Hematopoietic multipotent progenitor cell treated with erythropoietin and hydrocortisone succinate and interleukin-3 and kit ligand, for 17 days (in vitro differentiated cells): ENCODE measurements at places on chromosomes 1 and 21.

- DNase-seq = no peak
Observed at GRCh38 chr1:111729271-111729921, 9.8 kb downstream of the INKA2 start.

DNA sequence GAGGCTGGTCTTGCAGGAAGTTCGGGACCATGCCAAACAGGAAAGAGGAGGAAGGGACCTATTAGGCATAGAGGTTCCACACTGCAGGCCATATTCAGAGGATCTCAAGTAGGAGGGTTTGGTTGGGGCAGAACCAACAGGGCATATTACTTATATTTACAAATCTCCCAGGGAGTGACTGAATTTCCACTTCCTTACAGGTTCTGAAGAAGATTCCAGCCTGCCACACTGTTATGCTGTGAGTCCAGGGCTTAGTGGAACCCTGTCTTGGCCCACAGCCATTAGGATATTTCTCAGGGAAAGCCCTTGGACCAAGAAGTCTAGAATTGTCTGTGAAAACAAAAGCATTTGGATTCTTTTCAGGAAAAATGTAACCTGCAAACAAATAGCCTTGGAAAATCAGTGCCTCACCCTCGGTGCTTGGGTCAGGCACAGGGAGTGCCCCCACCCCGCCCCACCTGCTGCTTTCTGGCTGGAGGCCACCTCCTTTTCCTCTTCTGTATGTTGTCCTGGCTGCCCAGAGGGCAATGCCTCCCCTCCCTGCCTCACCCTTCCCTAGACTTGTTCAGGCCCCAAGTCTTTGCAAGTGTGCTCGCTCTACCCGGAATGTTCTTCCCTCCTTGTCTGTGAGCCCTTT lies 41.0 kb upstream of the JUN start:
- DNase-seq = no peak

GRCh38 chr1:39954324-39954869 lies 548 bp upstream of the MFSD2A start:
- no peak for DNase-seq

- no peak for DNase-seq
Observed at GRCh38 chr21:20698585-20698984, 299.6 kb upstream of the NCAM2 start.

DNA sequence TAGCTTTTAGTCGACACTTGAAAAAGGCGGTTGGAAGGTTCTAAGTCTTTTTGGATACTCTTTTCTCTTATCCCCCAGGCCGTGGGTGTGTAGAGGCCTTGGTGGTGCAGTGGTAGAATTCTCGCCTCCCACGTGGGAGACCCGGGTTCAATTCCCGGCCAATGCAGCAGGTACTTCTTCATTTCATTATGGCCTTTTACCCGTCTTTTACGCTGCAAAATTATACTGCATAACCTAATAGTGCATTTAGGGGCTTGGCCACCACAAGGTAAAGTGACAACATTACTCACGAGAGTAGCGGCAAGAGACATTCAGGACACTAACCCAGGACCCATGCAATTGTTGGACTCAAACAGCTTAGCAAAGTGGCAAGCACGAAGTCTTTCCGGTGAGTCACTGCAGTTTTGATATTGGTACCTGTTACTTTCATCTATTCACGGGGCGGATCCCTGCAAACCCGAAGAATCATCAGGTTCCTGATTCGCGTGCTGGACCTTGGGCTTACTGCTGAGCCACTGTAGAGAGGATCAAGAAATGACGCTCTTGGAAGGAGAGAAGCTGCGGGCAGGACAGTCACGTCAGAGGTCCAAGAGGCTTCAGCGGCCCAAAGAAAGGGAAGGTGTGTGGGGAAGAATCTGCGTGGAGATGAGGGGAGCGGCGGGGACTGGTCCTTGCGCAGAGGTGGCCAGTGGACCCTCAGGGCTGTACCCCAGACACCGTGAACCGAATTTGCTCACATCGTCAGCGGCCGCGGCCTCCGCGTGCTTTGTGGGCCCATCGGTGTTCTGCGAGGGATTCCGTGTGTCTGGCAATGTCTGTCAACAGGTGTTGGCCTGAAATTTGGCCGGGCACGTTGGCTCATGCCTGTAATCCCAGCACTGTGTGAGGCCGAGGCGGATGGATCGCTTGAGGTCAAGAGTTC lies 12.9 kb upstream of the RNU1-4 start:
- DNase-seq = peak; percentile 5

- no peak for DNase-seq
Observed at GRCh38 chr1:234529950-234530237, 50.9 kb upstream of the TARBP1 start.

DNA sequence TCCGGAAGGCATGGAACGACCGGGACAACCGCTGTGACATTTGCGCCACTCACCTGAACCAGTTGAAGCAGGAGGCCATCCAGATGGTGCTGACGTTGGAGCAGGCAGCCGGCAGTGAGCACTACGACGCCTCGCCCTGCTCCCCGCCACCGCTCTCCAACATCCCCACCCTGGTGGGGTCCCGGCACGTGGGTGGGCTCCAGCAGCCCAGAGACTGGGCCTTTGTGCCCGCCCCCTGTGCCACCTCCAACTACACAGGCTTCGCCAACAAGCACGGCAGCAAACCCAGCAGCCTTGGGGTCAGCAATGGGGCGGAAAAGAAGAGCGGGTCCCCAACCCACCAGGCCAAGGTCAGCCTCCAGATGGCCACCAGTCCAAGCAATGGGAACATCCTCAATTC lies 212.1 kb downstream of the KIF26B start:
- DNase-seq = no peak

DNA sequence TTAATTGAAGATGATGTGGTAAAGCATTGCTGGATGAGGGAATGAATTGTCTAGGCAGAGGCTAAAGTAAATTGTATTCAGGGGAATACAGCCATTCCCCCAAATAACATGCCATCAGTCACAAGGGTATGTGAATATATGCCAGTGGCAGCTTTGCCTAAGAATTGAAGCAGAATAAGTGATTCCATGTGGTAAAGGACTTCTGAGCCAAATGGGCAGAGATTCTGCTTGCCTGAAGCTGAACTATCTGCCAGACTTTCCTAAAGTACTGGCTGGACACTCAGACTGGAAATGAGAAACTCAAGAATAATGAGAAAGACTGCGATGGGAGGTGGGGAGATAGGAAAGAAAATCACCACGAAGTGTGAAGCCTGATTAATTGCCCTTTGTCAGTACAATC lies 2.4 kb downstream of the LIX1L start:
- no peak for DNase-seq

DNA sequence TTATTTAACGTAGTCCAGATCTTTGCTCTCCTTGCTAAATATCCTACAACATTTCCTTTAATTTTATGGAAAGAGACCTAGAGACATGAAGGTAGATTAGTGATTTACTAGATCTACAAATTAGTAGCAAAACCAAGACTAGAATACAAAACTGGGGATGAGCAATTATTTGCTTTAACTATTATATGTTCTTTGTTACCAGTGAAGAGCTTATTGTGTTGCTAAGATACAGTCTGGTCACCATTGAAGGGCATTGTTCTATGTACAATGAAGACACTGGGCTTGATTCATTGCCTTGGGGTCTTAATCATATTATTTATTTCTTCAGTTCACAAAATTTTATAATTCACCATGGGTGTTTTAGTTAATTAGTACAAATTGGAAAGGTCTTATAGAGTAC lies 88.3 kb downstream of the S1PR1 start:
- no peak for DNase-seq

- DNase-seq = no peak
Observed at GRCh38 chr1:55708781-55709180, 493.6 kb upstream of the USP24 start.

- DNase-seq = no peak
Observed at GRCh38 chr1:201226859-201227488, 36.4 kb downstream of the IGFN1 start.

- DNase-seq = peak; percentile 36
Observed at GRCh38 chr1:15692121-15692682, 8.1 kb downstream of the PLEKHM2 start.

- no peak for DNase-seq
Observed at GRCh38 chr1:74356493-74356892, 121.3 kb downstream of the TNNI3K start.

DNA sequence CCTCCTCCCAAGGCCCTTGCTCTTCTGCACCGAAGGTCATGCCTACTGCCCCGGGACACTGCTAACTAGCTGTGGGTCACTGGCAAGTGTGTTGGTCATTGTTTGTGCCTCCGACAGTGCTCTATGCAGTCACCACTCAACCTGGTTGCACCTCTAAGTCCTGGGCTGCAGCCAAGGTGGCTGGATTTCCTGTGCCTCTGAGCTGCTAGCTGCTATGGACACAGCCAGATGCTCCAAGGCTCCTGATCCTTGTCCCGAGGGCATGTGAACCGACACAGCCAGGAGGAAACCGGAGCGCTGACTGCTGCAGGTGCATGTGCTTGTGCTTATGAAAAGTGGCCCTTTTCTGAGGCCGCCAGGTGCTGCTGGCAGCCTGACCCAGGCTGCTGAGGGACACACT lies 14.7 kb upstream of the SPOCD1 start:
- DNase-seq = no peak

- no peak for DNase-seq
Observed at GRCh38 chr1:109995536-109995935, 11.0 kb downstream of the AHCYL1 start.

DNA sequence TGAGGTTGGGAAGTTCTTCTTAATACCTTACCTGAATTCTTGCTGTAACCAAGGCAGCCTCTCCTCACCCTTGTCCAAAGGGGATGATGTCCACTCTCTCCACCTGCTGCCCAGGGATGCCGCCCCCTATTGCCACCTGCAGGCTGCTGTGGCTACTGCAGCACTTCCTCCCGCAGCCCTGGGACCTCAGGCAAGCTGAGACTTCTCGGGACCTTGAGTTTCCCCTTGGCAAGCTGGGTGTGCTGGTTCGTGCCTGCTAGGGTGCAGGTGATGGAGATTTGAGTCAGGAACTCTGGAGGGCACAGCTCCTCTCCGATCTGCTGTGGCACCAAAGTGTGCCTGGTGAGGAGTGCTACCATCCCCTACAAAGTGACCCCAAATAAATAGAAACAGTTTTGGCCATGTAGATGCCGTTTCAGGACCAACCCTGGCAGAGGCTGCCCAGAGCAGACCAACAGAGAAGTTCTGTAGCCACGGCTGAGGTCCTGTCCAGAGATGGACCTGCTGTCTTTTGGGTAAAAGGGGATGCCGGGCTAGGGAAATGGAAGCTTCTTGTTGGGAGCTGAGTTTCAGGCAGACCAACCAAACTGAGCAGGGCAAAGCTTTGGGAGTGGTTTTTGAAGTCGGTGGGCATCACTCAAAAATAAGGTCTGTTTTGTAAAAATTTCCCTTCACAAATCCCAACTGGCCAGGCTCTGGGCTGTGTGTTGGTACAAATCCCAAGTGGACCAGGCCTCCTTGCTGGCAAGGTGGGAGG lies 31.7 kb downstream of the RUNX3 start:
- no peak for DNase-seq

- DNase-seq = no peak
Observed at GRCh38 chr1:77768006-77768405, 8.4 kb upstream of the USP33 start.

- no peak for DNase-seq
Observed at GRCh38 chr1:78536427-78536826, 45.7 kb downstream of the PTGFR start.

DNA sequence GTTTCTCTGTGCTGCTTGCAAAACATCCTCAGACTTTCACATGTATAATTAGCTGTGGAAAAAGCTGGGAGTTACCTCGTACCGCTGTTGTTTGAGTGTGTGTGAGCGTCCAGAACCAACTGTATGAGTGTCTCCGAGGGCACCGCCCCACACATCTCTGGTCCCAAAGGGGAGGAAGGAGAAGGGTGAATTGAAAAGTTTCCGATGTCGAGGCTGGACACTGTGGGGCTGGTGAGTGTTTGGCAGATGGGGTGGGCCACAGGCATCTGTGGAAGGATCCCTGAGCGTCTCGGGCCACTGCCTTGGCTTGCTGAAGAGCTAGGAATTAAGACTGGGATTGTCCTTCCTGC lies 1.2 kb downstream of the ATP2B4 start:
- DNase-seq = no peak

- no peak for DNase-seq
Observed at GRCh38 chr1:44222397-44223186, 9.3 kb downstream of the DMAP1 start.

GRCh38 chr1:168905633-168906032 lies 176.6 kb upstream of the DPT start:
- DNase-seq = no peak

- peak; percentile 34 for DNase-seq
Observed at GRCh38 chr1:55204997-55205396, 10.2 kb downstream of the USP24 start.

DNA sequence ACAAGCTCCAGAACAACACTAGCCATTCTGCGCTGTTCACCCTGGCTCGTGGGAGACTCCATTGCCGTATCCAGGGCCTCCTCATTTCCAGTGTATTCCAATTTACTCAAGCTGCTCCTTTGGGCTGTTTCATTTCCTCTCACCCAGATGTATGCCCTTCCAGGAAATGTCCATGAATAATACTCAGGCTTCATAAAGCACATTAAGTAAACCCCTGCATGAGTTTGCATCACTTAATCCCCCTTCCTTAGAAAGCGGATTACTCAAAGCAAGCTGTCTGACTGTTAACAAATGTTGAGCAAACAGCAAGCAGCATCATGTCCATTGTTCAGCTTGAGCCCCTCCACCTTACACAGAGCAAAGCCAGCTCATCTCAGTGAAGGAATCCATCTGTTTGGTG lies 403.6 kb upstream of the PBX1 start:
- no peak for DNase-seq

GRCh38 chr1:72283022-72283306 lies 625 bp upstream of the NEGR1 start:
- no peak for DNase-seq

- DNase-seq = no peak
Observed at GRCh38 chr1:189606795-189607476, 870.7 kb downstream of the BRINP3 start.

- DNase-seq = no peak
Observed at GRCh38 chr21:26451081-26451740, 121.9 kb downstream of the CYYR1 start.

GRCh38 chr1:198179556-198179981 lies 22.8 kb downstream of the NEK7 start:
- no peak for DNase-seq

- DNase-seq = no peak
Observed at GRCh38 chr1:159598196-159598595, 10.6 kb downstream of the APCS start.

- no peak for DNase-seq
Observed at GRCh38 chr1:87426463-87427249, 98.0 kb downstream of the LMO4 start.

GRCh38 chr1:93244298-93245069 lies 64.0 kb downstream of the CCDC18 start:
- no peak for DNase-seq

DNA sequence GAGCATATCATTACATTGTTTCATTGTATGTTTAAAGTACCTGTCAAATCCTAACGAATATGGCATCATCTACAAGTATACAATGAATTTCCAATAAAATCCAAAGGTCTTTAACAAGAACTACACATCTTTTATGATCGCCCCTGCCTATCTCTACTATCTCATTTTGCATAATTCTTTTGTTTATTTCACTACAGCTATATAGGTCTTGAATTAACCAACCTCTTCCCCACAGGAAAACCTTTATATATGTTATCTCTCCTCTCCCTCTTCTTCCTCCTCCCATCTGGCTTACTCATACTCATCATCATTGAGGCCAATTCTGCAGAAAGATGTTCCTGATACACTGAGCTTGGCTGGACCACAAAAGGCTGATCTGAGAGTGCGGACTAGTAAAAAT lies 175.5 kb downstream of the DENND1B start:
- no peak for DNase-seq

GRCh38 chr1:165444897-165445370 lies at the start of gene RXRG:
TSS of gene RXRG (minus strand) at chr1:165445126. CDS start at chr1:165444893, 233 bp downstream.
- no peak for DNase-seq
